Fibroblast of the aortic adventitia (primary cell): ENCODE measurements at places on chromosomes 1 and 21. TPM values are rescaled to one million over a fixed set of nuclear protein-coding genes. Genes with fewer than 3 reads are reported as not detected.

MROH7 gene
- 0.27 TPM in 1 of 2 replicates, not detected in the other for total RNA-seq

OVAAL gene
- not detected in 2 replicates for total RNA-seq

EFNA4 gene
- total RNA-seq = 2.4 and 5.3 TPM in 2 replicates

RNU1-2 gene
- under 0.01 and 2,882 TPM in 2 replicates for total RNA-seq

LYPD8 gene
- 0.27 TPM in 1 of 2 replicates, not detected in the other for total RNA-seq

ANKRD34A gene
- total RNA-seq = 0.65 and 0.99 TPM in 2 replicates

UBXN10 gene
- total RNA-seq = not detected in 2 replicates

FAM78B gene
- 0.25 and 0.27 TPM in 2 replicates for total RNA-seq

SELP gene
- under 0.01 TPM in 1 of 2 replicates, not detected in the other for total RNA-seq

OR2M5 gene
- not detected in 2 replicates for total RNA-seq

CCSAP gene
- 4.3 and 5.3 TPM in 2 replicates for total RNA-seq

CD1B gene
- total RNA-seq = not detected in 2 replicates

KDF1 gene
- total RNA-seq = not detected in 2 replicates

FCRL5 gene
- not detected in 2 replicates for total RNA-seq
